Thyroid gland (tissue), 4 donors: ENCODE measurements at places on chromosomes 7 and 10.

DNA sequence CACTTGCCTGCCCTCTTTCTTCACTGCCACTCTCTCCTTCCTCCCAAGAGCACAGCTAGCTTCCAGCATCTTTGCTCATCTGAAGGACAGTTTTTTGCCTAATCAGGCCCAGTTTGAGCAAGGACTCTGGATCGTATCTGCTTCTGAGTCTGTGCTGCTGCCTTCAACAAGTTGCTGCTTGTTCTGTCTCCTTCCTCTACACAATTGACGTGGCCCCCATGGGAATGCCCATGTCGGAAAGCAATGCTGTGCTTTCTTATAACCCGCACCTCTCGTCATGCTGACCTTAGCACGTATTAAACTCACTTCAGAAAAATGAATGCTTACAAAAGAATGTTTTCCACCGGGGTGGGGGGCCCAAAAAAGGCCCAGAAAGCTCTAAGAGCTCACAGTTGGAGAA lies 324.7 kb upstream of the C7orf33 start:
- no peaks in the 10 kb centered on the region for H3K36me3 ChIP-seq
- no peaks in the 10 kb centered on the region for H3K4me1 ChIP-seq
- H3K4me3 ChIP-seq = no peak overlapping the region
- H3K27me3 ChIP-seq = no peaks in the 10 kb centered on the region
- no peak overlapping the region for H3K27ac ChIP-seq
- no peak for DNase-seq

- no peak overlapping the region for H3K27ac ChIP-seq
- H3K4me1 ChIP-seq = no peaks in the 10 kb centered on the region
- H3K27me3 ChIP-seq = no peaks in the 10 kb centered on the region
- no peak overlapping the region for H3K4me3 ChIP-seq
- no peaks in the 10 kb centered on the region for H3K36me3 ChIP-seq
Measured at GRCh38 chr7:326809-327232, 36.9 kb downstream of the FOXL3 start.

DNA sequence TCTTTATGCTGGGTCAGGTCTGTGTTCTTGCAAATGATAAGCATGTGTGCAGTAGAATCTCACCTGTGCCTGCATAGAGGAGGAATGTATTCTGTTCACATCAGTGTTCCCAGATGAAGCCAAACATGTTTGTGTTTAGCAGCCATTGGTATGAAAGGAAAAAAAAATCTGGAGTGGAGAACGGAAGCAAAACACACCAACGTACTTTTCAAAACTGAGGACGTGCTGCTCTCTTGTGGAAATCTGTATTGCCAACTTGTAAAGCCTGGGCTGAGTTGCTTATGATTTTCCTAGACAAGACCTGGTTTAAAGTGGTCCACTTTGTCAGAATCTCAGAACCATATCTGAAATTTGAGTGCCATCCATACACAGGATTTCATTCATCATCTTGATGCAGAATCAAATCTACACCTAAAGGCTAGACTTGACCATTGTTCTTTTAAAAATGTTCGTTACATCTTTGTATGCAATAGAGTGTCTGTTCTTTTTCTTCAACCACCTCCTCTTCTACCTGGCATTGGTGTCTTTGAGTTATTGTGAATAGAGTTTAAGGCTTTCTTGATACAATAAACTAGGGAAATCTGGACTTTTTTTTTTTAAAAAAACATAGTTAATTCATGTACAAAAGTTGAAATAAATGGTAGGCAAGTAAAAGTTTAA lies 367.7 kb downstream of the PHF14 start:
- no peak overlapping the region for H3K4me3 ChIP-seq
- H3K4me1 ChIP-seq = no peaks in the 10 kb centered on the region
- H3K27me3 ChIP-seq = no peaks in the 10 kb centered on the region
- DNase-seq = no peak
- no peak overlapping the region for H3K27ac ChIP-seq

DNA sequence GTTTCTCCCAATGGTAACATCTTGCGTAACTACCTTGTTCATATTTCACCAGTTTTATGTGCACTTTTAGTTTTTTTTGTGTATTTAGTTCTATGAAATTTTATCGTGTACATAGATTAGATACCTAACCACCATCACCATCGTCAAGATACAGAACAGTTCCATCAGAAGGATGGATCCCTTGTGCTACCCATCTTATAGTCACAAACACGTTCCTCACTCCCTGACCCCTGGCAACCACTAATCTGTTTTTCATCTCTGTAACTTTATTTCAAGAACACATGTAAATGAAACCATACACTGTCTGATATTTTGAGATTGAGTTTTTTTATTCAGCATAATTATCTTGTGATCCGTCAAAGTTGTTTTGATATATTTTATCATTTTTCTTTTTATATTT lies 29.9 kb downstream of the FANK1 start:
- no peak overlapping the region for H3K4me3 ChIP-seq
- DNase-seq = no peak
- H3K27me3 ChIP-seq = no peaks in the 10 kb centered on the region
- H3K4me1 ChIP-seq = no peaks in the 10 kb centered on the region
